Fibroblast of skin of left quadriceps (primary cell): ENCODE measurements at places on chromosomes 2 and 18.

DNA sequence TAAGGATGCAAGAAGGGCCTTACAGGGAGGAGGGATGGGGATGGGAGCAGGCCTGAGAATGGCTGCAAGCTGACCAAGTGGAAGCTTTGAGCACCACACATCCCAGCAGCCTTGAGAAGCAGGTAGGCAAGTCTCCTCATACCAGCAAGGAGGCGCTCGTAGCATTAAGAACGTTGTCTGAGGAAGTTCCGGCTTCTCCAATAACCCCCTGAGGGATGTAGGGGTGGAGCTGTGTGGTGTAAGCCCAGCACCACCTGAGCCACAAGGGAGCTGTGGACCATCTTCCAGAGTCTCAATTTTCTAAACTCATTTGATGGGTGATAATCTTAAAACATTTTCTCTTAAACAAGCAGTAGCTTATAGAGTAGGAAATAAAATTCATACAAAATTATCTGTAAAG, 50.6 kb downstream of the ST3GAL5 start:
- DNase-seq, result no peak

DNA sequence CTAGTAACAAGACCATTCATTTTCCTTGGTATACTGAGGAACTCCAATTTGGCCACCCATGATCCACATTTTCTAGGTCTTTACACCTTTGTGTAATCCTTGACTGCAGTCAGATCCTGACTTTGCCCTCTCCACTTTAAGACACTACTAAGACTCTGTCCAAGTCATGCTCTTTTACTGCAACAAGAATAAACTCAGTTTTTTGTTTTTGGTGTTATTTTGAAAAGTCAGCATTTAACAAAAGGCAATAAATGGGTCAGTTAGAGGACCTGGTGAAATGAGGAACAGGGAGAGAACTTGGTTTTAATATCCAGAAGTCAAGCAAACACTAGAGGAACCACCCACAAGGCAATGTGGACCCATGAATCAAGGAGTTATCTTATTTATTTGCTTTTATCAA, 252.2 kb upstream of the RBBP8 start:
- DNase-seq, result no peak

DNA sequence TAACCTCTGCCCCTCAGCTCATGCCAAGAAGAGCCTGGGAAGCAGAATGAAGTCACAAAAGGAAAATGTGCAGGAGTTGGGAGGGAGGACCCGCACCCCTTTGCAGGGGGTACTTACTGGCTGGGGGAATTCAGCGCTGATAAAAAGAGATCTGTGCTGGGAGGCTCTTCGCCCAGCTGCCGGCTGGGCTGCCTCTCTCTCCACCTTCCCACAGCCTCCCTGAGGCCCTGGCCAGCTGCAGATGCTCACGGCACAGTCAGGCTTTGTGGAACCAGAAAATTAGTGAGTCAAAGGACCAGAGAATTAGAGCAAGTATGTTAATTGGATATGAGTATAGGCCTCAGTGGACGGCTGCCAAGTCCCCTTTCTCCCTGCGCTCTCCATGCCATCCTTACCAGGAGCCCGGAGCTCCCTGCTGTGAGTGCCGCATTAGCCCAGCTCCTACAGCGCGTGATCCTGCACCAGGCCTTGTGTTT, 181.7 kb upstream of the SH3BP4 start:
- DNase-seq, result no peak

DNA sequence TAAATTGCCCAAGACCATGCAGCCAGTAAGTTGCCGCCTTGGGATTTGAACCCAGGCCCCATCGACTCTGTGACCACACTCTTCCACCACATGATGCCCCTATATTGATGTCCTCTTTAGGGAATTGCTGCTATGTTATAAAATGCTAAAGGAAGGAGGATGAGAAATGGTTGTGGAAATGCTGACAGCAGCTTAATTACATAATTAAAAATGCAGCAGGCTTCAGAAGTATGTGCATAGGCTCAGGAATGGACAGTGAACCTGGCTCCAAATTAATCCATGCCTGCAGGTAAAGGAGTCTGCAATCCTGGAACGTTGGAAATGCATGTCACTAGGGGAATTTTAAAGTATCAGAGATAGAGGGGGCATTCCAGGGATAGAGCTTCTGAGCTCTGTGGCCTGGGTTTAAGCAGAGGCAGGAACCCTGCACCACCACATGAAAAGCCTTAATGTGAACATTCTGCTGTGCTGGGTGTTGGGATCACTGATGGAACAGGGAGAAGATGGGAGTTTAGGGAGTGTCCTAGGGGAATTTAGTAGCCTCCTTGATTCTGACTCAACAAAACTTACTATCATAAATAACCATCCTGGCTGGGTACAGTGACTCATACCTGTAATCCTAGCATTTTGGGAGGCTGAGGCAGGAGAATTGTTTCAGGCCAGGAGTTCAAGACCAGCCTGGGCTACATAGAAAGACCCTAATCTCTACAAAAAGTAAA, 76.1 kb upstream of the CCDC85A start:
- DNase-seq, result no peak

DNA sequence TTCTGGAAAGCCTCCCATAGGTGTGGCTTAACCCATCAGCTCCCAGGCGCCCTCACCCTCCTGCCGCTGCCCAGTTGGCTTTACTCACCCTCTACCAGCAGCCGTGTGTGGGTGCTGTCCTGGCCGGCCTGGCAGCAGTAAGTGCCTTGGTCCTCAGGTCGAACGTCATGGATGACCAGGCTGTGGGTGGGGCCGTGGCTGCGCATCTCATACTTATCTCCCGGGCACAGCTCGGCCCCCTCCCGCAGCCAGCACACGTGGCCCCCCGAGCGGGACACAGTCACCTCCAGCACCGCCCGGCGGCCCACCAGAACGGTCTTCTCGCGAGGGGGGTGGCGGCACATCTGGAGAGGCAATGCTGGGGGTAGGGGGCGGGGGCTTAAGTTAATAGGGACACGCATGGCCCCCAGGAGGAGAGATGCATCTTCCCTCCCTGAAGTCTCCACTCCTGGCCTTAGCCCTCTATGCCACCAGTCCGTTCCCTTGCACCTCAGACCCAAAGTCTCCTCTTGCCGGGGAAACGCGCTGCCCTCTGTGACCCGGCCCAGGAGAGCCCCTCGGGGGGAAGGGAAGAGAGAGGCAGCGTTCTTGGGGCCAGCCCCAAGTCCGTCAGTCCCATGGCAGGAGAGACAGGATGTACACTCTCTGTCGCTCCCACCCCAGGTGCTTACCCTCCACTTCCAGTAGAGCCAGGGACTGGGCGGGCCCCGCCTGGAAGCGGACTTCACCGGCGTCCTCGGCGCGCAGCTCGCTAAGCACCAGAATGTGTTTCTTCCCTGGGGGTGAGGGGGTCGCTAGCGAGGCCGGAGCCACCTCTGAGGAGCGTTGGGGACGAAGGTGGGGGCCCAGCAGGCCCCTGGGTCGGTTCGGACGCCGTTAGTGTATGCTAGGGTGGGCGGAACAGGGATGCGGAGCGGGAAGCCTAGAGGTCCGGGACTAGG, 7.9 kb downstream of the TMEM198 start:
- no peak for DNase-seq
